ENCODE measurements at places on chromosomes 5 and 9.

GRCh38 chr9:133839822-133840329 is 101.7 kb upstream of the SARDH start:
- DNase-seq: no peak

GRCh38 chr9:89765211-89765946 is 160.6 kb downstream of the GADD45G start:
- DNase-seq: no peak

DNA sequence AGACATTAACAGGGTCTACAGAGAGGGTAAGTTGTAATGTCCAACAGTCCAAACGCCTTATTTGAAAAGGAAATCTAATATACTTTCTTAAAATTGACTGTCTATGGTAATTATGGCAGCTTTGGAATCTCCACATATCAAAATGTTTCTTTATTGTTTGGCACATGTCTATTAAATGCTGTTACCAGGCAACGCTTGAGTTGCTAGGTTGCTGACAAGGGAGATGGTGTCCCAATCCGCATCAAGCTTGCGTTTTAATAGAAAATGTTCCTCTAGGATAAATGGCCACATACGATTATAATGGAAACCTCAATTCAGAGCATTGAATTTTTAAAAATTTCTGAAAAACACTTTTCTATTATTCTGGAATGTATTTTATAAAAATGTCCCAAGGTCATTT is 9.2 kb downstream of the ANXA1 start:
- DNase-seq: no peak

DNA sequence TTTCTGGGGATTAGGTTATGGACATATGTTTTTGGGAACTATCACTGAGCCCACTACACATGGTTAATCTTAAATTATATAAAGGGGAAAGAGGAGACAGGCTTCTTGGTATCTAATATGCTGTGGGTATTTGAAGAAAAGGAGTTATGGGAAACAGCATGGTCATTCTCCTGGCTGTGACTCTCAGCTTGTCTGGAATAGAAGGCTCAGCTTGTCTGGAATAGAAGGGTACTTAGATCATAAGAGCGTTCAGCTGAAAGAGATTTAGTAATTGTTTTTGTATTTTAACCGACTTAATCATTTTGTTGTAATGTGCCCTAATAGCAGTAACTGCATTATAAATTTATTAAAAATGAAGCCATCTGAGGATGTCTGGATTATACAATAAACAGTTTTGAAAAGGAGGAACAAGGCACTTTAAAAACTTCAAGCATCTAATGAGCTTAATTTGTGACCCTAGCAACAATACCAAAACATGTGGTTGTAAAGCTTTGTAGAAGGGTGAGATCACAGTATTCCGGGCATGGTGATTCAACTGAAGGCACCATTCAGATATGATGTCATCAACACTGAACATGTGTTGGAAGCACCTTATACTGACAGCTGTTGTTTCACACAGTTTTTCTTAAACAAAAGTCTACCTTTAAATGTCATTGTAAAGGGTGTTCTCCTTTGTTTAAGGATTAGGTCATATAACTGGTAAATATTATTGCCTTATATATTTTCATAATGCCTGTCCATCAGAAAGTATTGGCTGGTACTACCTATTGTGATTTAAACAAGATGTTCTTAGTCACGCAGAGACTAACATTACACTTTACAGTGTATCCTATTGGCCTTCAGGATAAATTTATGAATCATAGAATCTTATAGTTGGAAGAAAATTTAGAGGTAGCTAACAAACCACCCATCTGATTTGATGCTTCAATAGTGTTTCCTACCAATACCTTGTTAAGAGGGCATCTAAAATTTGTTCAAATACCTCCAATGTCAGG is 2174.1 kb upstream of the WWC1 start:
- DNase-seq: no peak

GRCh38 chr9:101571114-101571513 is 23.7 kb downstream of the PPP3R2 start:
- no peak for DNase-seq

DNA sequence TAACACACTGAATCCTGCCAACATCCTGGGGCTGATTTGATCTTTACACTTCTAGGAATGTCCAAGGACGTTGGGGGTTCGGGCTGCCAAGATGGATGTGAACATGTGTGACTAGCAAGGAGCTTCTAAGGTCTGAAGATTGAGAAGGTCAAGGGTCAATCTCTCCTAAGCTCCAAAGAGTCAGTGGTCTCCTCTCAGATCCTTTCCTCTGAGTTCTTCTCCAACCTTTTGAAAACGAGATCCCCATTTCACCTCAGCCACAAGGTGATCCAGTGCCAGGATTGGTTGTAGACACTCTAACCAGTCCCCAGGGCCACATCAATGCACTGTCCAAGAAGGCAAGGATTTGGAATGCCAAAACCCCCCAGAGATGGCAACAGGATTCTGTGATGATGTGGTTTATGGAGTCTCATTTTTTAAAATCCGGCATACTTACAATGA is 266.8 kb downstream of the NDUFS4 start:
- no peak for DNase-seq

DNA sequence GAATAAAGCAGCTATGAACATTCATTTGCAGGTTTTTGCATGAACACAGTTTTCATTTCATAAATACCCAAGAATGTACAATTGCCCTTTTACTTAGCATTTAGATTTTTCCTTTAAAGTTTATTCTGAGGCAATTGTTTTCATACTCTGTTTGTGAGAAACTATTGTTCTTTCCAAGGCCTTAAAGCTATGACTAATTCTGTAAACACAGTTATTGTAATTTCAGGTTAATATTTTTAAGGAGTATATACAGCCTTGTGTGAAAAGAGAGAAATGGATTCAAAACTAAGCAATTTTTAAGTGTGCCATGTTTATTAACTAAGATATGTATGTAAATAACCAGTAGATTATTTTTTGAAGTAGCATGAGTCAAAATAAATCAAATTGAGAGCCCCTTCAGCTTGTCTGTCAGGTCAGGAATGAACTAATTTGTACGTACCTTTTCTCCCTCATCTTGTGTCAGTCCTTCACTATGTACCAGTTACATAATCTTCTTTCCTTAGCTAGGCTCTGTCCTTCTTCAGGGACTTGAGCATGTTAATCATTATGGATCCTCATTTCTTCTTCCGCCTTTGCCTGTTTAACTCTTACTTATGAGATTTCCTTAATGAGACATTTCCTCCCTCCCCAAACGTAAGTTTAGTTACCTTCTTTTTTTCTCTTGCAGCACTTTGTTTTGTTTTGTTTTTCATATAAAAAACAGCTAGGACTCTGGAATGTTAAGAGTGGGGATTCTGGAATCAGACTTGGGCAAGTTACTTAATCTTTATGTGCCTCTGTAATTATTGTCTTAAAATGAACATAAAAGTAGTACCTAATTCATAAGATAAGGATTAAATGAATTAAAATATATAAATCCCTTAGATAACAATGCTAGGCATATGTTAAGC is 63.6 kb downstream of the NIPBL start:
- DNase-seq: no peak

GRCh38 chr5:125484742-125485641 is 738.6 kb upstream of the ZNF608 start:
- DNase-seq: no peak

GRCh38 chr9:113886933-113887332 is 10.8 kb downstream of the ZNF618 start:
- no peak for DNase-seq

DNA sequence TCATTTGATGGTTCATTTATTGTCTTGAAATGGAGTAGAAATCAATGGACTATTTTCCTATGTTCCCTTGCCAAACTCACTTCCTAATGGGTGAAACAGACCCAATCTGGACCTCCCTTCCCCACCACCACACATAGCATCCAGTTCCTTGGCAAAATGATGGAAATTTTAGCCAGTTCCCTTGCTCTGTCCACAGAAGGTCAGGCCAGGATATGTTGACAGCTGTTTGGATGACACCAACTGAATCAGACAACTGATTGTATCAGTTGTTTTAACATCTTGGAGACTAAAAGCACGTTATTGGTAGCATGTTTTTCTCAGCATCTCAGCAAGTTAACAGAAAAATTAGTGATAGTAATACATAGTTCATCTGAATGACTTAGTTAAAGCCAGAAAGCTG is 534.8 kb downstream of the PSAT1 start:
- no peak for DNase-seq

- no peak for DNase-seq
These were observed 16.6 kb upstream of the SARDH start for GRCh38 chr9:133754688-133755227.

- DNase-seq: no peak
These were observed 566 bp upstream of the FOCAD start for GRCh38 chr9:20683351-20684034.

- no peak for DNase-seq
These were observed 56.5 kb upstream of the NREP start for GRCh38 chr5:111813537-111813936.

DNA sequence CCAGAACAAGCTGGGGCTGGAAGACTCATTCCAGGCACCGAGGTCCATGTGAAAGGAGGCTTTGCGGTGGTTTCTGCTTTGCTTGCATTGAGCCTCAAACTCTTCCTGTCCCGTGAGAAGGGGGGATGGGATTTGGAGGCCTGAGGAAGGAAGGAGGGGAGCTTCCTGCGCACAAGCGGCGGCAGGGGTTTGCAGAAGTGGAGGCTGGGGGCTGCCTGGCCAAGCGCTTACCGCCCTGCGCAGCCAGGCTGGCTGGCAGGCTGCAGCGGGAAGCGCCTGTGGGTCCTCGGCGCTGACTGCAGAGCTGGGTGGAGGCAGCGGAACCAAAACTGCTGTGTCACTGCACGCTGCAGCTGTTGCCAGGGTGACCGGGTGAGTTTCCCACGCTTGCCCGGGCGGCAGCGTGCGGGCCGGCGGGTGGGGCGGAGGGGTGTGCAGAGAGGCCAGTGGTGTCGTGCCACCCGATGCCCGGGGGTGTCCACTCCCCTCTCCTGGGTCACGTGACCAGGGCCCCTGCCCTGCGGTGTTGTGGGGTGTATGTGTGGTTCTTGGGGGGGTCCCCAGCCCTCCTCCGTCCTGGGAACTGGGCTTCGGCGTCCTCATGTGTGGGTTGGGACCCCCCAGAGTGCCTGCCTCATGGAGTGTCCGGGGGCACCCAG is 81.0 kb downstream of the RXRA start:
- DNase-seq: peak; percentile 87

DNA sequence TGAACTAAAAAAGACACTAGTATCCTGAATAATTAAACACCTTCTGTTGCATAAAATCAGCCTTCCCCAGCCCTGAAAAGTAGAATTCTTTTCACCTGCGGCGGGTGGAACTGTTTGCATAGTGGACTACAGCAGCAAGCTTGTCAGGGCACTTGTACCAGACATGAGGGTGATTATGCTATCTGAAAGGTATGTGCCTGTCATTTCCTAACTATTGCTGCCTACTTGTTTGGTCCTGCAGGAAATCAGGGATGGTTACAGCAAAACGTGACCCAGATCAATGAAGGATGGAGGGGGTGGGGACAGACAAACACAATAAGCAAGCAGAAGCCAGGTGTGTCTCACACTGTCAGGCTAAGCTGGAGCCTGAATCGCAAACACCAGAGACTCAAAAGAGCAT is 385.6 kb downstream of the MLLT3 start:
- DNase-seq: no peak

GRCh38 chr5:168216989-168217388 is 74.5 kb upstream of the WWC1 start:
- no peak for DNase-seq
